Midbrain (tissue), 1 donor: ENCODE measurements at places on chromosomes 3 and 15.

GRCh38 chr15:50318697-50319096, 36.3 kb downstream of the GABPB1 start:
- no peak for DNase-seq

- no peak for DNase-seq
Measured at GRCh38 chr3:195071916-195072820, 198.8 kb downstream of the XXYLT1 start.

- DNase-seq: no peak
Measured at GRCh38 chr3:153287017-153287416, 125.0 kb downstream of the RAP2B start.

- no peak for DNase-seq
Measured at GRCh38 chr15:99433757-99434450, 131.9 kb upstream of the MEF2A start.

DNA sequence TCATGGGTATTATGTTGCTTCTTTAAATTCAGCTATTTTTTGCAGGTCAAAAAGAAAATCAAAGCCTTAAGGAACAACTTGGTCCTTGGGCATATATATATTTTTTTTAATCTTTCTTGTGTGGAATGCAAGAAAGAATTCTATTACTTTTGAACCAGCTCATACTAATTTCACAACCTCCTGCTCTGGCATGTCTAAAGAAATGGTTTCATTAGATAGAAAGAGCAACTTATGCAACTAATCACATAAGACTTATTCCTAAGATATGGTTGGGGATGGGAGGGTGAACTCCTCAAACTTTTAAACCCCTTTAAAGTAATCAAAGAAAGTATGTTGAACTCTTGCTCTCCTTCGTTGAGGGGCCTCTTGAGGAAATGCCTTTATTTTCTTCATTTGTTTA, 114.9 kb downstream of the GMNC start:
- no peak for DNase-seq

- no peak for DNase-seq
Measured at GRCh38 chr3:190539526-190539925, 25.6 kb downstream of the IL1RAP start.

DNA sequence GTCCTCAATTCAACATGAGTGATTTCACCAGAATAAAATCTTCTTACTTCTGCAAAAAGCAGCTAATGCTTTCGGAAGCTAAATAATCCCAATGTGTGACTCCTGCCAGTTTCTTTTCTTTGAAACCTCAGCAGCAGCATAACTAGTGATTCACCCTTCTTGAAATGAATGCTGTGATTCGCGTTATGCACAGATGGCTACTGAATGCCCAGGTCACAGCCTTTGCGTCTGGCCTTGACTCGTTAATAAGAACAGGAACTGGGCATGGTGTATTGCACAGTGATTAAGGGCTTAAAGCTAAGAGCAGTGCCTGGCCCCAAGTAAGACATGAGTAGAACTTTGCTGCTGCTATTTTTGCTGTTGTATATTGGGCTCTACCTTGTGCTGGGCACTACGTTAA, 19.0 kb downstream of the CGNL1 start:
- peak; percentile 19 for DNase-seq

DNA sequence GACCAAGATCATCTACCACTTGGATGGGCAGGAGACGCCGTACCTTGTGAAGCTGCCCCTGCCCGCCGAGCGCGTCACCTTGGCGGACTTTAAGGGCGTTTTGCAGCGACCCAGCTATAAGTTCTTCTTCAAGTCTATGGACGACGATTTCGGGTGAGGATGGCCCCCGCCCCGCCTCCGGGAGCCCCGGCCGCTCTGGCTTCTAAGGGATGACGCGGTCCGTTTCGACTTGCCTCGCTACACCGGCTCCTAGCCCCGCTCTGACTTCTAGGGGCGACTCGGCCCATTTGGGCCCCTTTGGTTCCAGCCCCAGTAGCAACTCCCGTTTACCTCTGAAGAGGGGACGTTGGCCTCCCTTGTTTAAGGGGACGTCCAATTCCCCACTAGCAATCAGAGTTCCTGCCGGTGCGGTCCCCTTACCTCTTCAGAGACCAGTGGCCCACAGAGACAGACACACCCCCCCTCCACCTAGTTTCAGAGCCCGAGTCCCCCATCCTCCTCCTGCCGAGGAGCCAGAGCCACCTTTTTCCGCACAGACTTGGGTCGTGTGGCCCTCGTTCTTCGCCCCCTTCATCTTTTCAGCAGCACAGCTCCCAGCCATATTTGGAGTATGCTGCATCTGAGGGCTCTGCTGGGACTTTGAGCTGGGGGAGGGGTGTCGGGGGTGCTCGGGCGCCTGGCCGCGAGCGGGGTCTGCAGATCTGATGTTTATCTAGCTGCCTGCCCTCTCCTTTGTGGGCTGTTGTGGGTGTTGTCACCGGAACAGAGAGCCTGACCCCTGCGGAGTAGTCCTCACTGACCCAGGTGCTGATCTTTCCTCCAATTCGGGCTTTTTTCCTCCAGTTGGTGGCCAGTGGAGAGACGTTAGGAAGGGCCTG, 706 bp downstream of the DVL3 start:
- peak; percentile 32 for DNase-seq

DNA sequence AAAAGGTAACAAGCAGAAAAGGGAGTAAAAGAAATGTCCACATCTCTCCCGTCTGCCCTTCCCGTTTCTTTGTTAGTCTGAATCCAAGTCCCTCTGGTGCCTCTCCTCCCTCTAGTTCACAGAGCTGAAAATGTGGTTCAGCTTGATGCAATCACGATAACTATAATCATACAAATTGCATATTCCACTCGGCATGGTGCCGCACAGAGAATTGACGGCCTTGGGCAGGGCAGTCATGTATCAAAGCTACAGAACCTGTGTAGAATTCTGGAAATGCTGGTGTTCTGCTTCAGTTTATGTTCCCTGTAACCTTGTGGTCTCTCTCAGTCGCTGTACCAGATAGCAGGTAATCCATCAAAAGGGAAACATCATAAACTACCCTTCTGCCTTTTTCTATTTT, 562.9 kb upstream of the CBLB start:
- DNase-seq: no peak

DNA sequence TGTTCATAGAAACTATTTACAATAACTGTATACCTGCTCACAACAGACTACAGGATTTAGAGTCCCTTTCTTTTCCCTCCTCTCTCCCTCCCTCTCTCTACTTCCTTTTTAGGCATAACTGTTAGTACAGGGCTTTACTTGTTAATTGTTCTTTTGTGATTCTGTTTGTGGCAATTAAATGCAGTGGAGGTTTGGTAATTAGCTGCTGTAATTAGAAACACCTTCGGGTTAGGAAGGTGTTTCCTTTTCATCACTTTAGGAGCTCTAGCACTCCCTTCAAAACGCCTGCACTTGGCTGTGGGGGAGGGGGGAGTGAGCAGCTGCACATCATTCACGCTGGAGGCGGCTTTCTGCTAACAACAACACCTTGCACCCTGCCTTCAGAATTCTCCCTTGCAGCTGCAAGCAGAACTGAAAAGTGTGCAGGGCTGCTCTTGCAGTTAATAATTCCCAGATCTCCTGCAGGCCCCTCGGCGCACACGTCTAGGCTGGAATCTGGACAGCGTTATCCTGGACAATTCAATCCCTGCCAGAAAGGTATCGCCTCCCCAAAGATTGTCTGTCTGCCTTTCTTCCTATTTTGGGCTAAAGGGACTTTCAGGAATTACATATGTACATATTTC, 242.6 kb upstream of the RGMA start:
- no peak for DNase-seq

GRCh38 chr3:197680955-197681521, 55.7 kb downstream of the RUBCN start:
- no peak for DNase-seq

- DNase-seq: no peak
Measured at GRCh38 chr3:100081986-100082692, 32.2 kb downstream of the FILIP1L start.
